Hindlimb muscle (tissue), 1 donor: ENCODE measurements at places on chromosomes 1 and 21.

DNA sequence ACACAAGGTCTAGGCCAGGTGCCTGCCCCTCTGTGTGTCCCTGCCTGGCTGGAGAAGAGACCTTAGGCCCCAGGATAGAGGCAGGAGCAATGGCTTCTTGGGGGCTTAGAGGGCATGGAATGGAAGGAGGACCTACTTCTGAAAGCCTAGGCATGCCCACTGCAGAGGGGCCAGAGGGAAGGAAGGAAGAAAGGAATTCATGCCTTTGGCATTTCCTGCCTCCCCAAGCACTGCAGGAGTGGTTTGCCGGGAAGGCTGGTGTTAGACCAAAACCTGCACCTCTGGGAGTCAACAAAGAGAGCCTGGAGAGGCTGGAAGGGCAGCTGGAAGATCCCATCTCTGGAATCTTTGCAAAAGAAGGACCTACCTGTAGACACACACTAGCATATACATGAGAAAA lies 50.7 kb upstream of the KCNE2 start:
- DNase-seq: no peak

GRCh38 chr1:185348296-185348695 lies 31.3 kb upstream of the IVNS1ABP start:
- no peak for DNase-seq

GRCh38 chr1:240319998-240320397 lies 228.3 kb downstream of the FMN2 start:
- no peak for DNase-seq

DNA sequence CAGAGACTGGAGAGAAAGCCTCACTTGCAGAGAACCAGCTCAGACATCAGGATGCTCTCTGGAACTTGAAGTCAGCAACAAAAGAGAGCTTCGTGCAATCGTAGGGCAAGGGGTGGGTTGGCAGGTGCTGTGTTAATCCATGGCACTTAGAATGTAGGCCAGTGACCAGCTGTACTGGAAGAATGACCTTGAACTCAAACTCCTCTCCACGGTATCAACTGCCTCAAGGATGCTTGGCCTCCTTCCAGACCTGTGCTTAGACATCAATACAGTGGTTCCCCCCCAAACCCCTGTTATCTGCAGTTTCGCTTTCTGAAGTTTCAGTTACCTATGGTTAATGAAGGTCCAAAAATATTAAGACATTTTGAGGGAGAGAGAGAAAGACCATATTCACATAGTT lies 6.5 kb downstream of the KANK4 start:
- no peak for DNase-seq

GRCh38 chr1:29475326-29475725 lies 239.0 kb downstream of the PTPRU start:
- no peak for DNase-seq

DNA sequence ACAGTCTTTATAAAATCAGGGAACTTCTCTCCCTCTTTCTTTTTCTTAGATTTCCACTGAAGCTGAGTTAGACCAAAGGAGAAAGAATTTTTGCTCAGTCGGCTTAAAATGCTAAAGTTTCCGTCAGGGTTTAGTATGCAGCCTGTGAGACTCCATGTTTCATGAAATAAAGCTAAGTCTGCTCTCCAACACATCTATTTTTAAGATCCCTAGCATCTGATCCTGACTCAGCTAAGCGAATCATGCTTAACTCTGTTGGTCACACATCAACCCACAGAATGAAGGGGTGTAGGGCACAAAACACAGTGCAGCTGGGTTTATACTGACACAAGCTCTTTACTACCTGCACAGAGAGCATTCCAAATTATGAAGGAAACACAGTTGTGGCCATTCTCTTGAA lies 102.4 kb upstream of the ZNF281 start:
- no peak for DNase-seq

- no peak for DNase-seq
Measured at GRCh38 chr1:184532199-184532598, 145.4 kb downstream of the C1orf21 start.

- no peak for DNase-seq
Measured at GRCh38 chr21:42149656-42150473, 69.1 kb upstream of the ABCG1 start.

GRCh38 chr1:60886793-60887331 lies 195.5 kb upstream of the NFIA start:
- no peak for DNase-seq

GRCh38 chr1:57843760-57844159 lies 419.9 kb upstream of the DAB1 start:
- DNase-seq: no peak

GRCh38 chr1:211688421-211688820 lies 13.0 kb upstream of the NEK2 start:
- no peak for DNase-seq

GRCh38 chr1:163076446-163076845 lies 7.3 kb downstream of the RGS4 start:
- no peak for DNase-seq

DNA sequence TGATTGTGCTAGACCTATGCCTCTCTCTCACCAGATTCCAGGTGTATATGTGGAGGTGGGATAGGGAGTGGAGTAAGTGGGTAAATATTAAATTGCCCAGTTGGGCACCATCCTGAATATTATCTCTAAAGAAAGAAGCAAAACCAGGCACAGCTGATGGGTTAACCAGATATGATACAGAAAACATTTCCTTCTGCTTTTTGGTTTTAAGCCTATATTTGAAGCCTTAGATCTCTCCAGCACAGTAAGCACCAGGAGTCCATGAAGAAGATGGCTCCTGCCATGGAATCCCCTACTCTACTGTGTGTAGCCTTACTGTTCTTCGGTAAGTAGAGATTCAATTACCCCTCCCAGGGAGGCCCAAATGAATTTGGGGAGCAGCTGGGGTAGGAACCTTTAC lies at the start of gene FCER1A:
Gene FCER1A, plus strand, starts transcription at position 242 of the 400 bp plus-strand sequence. Its CDS starts 29 bp downstream, at position 271.
- DNase-seq: no peak

DNA sequence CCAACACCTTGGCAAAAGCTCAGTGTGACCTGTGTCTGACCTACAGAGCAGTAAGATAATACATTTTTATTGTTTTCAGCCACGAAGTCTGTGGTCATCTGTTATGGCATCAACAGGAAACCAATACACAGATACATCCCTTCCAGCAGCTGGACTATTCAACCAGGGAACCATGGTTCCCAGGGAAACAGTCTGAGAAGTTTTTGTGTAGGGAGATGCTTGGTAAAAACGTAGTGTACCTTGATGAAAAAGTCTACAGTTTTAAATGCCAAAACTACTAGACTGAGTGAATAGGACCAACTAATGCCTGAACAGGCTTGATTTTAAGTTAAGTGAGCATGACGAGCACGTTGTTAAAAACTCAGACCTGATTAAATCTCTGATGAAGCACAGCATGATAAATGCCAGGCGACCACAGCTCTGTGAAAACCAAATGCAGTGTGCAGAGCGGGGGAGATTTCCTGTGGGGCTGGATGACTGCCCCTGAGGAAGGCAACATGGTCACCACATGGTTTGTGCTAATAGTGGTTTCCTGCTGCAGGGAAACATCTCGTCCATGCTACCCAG lies 228.9 kb downstream of the TNR start:
- no peak for DNase-seq

DNA sequence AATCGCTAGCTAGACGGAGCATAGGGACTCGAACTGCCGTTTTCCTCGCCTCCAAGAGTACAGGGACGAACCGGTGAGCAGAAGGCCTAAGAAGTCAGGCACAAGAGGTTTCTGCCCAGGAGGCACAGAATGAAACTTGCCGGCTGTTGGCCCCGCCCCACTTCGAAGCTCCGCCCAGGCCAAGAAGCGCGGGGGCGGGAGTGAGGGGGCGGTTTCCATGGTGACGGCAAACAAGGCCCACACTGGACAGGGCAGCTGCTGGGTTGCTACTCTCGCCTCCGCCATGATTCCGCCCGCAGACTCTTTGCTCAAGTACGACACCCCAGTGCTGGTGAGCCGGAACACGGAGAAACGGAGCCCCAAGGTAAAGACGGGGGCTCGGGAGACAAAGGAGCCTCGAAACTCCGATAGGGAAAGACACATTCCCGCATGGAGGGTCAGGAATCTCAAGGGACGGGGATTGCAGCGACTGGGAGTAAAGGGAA lies at the start of gene DNALI1:
Gene DNALI1, plus strand, starts transcription at position 229 of the 485 bp plus-strand sequence. Its CDS starts 55 bp downstream, at position 284.
- DNase-seq: peak; percentile 56

- no peak for DNase-seq
Measured at GRCh38 chr1:204950353-204951001, 79.8 kb downstream of the NFASC start.

GRCh38 chr1:52669696-52670095 lies 28.5 kb downstream of the COA7 start:
- no peak for DNase-seq

DNA sequence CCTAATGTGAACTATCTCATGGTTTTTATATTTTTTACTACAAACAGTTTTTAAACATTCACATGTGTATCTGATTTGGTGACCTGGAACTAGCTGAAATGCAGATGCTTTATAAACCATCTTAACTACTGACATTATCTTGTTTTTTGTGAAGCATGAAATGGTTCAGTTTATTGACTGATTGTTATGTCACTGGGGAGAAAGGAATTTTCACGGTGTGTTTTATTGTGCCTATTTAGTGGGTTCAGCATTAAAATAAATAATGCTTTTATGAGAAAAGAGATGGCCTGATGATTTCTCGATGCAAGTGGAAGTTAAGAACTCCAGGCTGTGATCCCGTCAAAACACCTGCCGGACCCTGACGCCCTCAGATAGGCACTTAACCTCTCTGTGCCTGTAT lies 79.9 kb upstream of the KIF26B start:
- no peak for DNase-seq

DNA sequence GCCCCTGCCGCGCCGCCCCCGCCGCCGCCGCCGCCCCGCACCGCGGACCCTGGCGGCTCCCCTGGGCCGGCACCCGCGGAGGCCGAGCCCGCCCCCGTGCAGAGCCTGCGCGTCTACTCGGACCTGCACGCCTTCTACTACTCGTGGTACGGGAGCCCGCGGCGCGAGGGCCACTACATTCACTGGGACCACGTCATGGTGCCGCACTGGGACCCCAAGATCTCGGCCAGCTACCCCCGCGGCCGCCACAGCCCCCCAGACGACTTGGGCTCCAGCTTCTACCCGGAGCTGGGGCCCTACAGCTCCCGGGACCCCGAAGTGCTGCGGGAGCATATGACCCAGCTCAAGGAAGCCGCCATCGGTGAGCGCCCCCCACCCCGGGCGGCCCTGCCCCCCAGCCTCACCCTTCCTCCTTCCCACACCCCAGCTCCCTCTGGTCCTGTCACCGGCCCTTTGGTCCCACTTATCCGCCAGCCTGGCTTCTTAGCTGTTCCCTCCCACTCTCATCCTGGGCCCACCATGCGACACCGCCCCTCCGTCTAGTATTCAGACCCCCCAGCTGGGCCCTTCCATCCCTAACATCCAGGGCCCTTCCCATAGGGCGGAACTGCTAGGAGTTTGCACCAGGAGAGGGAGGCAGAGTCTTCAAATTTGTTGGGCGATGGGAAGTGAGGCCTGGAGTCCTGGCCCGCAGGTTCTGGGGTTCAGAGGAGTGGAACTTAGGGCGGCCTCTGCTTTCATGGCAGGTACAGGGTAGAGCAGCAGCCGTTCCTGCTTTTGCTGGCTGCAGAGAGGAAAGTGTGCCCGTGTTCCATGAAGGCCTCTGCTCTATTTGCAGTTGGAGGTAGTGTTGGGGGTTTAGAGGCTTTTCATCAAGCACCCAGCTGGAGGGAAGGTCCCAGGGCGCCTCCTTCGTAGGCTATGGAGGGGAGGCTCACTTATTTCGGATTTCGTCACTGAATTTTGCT lies 1.0 kb downstream of the MANEAL start:
- no peak for DNase-seq

- DNase-seq: no peak
Measured at GRCh38 chr1:179143322-179143721, 61.5 kb downstream of the TOR3A start.

DNA sequence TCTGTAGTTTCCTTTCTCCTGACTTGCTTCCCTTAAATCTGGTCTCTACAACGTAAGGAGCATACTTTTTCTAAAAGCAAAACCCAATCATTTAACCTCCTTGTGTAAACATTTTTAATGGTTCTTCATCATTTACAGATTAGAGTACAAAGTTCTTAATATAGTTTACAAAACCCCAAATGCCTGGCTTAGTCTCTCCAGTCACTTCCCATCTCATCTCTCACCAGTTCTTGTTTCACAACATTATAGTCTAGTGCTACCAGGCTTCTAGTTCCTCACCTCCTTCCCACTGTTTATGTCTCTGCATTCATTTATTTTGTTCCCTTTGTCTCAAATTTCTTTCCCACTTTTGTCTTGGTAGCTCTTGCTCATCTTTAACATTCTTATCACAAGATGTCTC lies 168.4 kb downstream of the FASLG start:
- DNase-seq: no peak

DNA sequence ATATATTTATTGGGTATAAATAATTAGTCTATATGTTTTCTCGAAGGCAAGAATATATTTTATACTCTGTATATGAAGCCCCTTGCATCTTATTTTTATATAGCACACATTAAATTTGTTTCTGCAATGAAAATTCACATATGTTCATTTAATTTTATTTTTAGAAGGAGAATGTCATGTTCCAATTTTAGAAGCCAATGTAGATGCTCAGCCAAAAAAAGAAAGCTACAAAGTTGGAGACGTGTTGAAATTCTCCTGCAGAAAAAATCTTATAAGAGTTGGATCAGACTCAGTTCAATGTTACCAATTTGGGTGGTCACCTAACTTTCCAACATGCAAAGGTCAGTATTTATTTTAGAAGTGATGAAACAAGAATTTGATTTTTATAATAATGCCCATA lies 16.6 kb downstream of the CFHR5 start:
- no peak for DNase-seq

GRCh38 chr1:54188291-54188690 lies 11.5 kb downstream of the CYB5RL start:
- DNase-seq: no peak

GRCh38 chr1:21861602-21862429 lies 49.8 kb downstream of the LDLRAD2 start:
- no peak for DNase-seq

- no peak for DNase-seq
Measured at GRCh38 chr1:45334308-45335245, 5.4 kb upstream of the TOE1 start.

- DNase-seq: no peak
Measured at GRCh38 chr1:115771094-115771846, 2.8 kb upstream of the CASQ2 start.

GRCh38 chr1:118973032-118973431 lies 15.1 kb downstream of the TBX15 start:
- no peak for DNase-seq

- peak; percentile 66 for DNase-seq
Measured at GRCh38 chr1:27634177-27634984, 604 bp downstream of the FGR start.

DNA sequence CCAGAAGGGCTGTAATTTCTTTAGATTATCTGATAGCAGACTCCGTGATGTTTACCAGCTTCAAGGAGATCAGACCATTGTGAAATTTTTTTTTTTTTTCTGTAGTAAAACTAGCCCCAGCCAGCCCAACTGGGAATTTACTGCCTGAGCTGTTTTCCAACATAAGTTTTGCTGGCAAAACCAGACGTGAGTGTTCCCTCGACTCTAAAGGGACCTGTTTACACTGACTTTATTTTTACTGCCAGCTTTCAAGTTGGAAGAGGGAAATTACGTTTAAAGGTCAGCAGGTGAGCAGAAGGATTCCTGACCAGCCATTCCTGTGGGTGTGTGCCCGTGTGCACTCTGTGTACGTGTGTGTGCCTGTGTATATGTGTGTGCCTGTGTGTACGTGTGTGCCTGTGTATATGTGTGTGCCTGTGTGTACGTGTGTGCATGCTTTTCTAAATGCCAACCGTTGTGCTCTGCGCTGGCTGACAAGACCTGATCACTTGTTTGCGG lies 374 bp downstream of the MAB21L3 start:
- no peak for DNase-seq
